ENCODE measurements at places on chromosomes 5 and 9.

- DNase-seq = no peak
These were observed 42.1 kb upstream of the RAPGEF6 start for GRCh38 chr5:131677115-131677514.

DNA sequence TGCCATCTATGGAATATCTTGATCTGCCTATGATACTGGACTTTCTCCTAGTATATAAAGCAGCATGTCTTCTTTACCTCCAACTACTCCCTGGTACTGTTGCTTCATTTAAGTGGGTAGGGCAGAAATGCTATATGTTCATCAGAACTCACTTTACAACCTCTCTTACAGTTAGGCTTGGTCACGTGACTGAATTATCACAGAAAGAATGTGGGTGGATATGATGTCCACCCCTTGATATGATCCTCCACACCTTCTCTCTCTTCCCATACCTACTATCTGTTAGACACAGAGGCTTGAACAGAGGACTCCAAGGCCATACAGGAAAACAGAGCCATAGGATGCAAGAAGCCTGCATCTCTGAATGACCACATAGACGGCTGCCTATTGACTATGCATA is 19.8 kb downstream of the CRHBP start:
- no peak for DNase-seq

- peak; percentile 97 for DNase-seq
These were observed 24.8 kb downstream of the CCNJL start for GRCh38 chr5:160287378-160288051.

DNA sequence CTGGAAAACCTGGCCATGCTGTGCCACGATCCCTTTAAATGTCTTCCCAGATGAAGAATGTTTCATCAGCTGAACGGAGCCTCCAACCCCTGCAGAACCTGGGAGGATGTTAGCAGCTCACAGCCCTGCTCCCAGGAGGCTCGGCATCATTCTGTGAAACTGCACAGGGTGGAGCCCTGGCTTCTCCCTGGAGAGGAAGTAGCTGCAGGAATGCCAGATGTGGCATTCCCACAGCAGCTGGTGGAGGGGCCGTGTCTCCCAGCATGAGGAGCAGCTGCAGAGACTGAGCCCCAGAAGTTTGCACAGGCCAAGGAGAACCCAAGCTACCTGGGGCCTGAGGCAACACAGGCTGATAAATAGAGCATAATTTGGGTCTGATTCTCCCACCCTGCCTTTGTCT is 165.8 kb upstream of the MAP3K1 start:
- DNase-seq = no peak

- DNase-seq = no peak
These were observed 40.8 kb upstream of the SMU1 start for GRCh38 chr9:33117306-33117705.

GRCh38 chr5:140054086-140054689 is 11.1 kb upstream of the NRG2 start:
- DNase-seq = no peak

- DNase-seq = peak; percentile 49
These were observed 42.4 kb downstream of the MRRF start for GRCh38 chr9:122307061-122307460.

- no peak for DNase-seq
These were observed 93.3 kb upstream of the CDKN2B start for GRCh38 chr9:22102146-22103053.

DNA sequence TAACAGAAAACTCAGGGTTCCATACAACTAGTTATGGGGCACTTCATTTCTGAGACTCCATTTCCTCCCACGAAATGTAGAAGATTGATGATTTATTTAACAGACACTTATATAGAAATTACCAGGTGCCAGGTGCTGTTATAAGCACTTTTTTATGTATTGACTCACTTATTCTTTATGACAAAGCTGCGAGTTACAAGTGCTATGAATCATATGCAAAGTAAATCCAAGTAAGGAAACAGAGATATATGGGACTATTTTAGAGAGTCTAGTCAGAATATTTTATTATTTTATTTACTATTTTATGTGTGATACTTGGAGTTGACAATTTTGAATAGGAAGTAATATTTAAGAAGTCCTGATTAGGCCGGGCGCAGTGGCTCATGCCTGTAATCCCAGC is 822.8 kb upstream of the C9orf72 start:
- DNase-seq = no peak

DNA sequence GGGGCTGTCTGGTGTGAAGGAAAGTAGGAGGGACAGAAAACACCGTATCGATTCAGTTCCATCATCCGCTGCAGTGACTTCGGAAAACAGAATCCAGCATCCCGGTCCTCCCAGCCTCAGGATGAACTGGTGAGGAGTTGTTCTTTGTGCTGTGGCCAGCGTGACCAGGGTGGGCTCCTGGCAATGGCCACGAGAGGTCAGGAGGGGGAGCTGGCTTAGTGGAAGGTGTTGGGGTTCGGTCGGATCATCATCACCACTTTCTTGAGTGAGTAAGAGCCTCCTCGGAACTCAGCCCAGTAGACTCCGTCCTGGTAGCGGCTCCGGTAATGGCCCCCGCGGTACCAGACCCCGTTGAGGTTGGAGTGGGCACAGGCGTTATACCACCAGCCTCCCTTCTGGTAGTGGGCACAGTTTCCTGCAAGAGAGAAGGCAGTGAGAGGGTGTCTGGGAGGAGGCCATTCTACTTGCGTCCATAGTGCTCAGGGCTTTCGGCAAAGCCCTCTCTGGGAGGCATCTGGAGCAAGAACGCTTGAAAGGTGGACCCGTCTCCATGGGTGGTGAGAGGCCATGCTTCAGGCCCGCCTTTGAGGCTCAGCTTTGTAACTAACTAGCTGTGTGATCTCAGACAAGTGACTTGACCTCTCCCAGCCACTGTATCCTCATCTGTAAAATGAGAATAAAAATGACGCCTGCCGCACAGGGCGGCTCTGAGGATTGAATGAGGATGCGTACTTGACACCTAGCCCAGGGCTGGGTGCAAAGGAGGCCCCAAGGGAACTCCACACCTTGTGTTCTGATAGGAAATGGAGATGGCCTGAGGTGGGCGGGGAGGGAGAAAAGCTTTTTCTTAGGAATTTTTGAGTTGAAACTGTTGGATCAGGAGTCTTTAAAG is 33.5 kb downstream of the ANGPTL2 start:
- no peak for DNase-seq
